ENCODE measurements at places on chromosomes 2 and 18. TPM values are rescaled to one million over a fixed set of nuclear protein-coding genes. Genes with fewer than 3 reads are reported as not detected.

- H3K4me3 ChIP-seq: no peak overlapping the region
- DNase-seq: no peak
- peaks cover 13% of the 10 kb centered on the region for H3K4me1 ChIP-seq
- no peak overlapping the region for H3K27ac ChIP-seq
These were observed 66.3 kb upstream of the GATA6 start for GRCh38 chr18:22102953-22103646.

GRCh38 chr2:175282300-175282699 lies 100.8 kb upstream of the ATP5MC3 start:
- H3K27me3 ChIP-seq: no peaks in the 10 kb centered on the region
- no peak for DNase-seq
- H3K36me3 ChIP-seq: no peaks in the 10 kb centered on the region
- no peak overlapping the region for H3K27ac ChIP-seq
- no peaks in the 10 kb centered on the region for H3K4me1 ChIP-seq

GRCh38 chr18:27235218-27235870 lies 50.2 kb upstream of the CHST9 start:
- H3K27ac ChIP-seq: peak overlapping the region; percentile 69
- H3K4me3 ChIP-seq: no peak overlapping the region
- peaks cover 2% of the 10 kb centered on the region for H3K4me1 ChIP-seq
- no peaks in the 10 kb centered on the region for H3K27me3 ChIP-seq
- H3K36me3 ChIP-seq: no peaks in the 10 kb centered on the region
- no peak for DNase-seq

- H3K4me3 ChIP-seq: no peak overlapping the region
- H3K27ac ChIP-seq: peak overlapping the region; percentile 99
- H3K4me1 ChIP-seq: peaks cover 100% of the 10 kb centered on the region
- DNase-seq: no peak
- no peaks in the 10 kb centered on the region for H3K36me3 ChIP-seq
These were observed 67.4 kb downstream of the TNS1 start for GRCh38 chr2:217935235-217935879.

Gene CD226
- total RNA-seq: 5.2 TPM

GRCh38 chr2:157056200-157056676 lies 201.3 kb upstream of the GALNT5 start:
- DNase-seq: no peak
- no peaks in the 10 kb centered on the region for H3K4me1 ChIP-seq
- H3K4me3 ChIP-seq: no peak overlapping the region
- no peaks in the 10 kb centered on the region for H3K36me3 ChIP-seq
- no peaks in the 10 kb centered on the region for H3K27me3 ChIP-seq

DNA sequence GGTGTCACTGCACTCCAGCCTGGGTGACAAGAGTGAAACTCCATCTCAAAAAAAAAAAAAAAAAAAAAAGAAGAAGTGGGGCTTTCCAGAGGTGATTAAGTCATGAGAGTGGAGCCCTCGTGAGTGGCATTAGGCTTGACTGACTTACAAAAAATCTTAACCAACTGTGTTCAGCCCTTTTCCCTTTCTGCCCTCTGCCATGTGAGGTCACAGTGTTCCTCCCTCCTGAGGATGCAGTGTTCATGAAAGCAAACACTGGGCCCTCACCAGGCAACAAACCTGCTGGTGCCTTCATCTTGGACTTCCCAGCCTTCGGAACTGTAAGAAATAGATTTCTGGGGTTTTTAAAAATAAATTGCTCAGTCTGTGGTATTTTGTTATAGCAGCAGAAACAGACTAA lies 37.0 kb upstream of the METTL21A start:
- H3K4me1 ChIP-seq: no peaks in the 10 kb centered on the region
- H3K27ac ChIP-seq: no peak overlapping the region
- no peaks in the 10 kb centered on the region for H3K36me3 ChIP-seq
- no peaks in the 10 kb centered on the region for H3K27me3 ChIP-seq
- DNase-seq: no peak

- peaks cover 4% of the 10 kb centered on the region for H3K36me3 ChIP-seq
- no peaks in the 10 kb centered on the region for H3K27me3 ChIP-seq
- H3K4me1 ChIP-seq: no peaks in the 10 kb centered on the region
- H3K4me3 ChIP-seq: no peak overlapping the region
These were observed 13.7 kb upstream of the GAL3ST2 start for GRCh38 chr2:241762933-241763369.

DNA sequence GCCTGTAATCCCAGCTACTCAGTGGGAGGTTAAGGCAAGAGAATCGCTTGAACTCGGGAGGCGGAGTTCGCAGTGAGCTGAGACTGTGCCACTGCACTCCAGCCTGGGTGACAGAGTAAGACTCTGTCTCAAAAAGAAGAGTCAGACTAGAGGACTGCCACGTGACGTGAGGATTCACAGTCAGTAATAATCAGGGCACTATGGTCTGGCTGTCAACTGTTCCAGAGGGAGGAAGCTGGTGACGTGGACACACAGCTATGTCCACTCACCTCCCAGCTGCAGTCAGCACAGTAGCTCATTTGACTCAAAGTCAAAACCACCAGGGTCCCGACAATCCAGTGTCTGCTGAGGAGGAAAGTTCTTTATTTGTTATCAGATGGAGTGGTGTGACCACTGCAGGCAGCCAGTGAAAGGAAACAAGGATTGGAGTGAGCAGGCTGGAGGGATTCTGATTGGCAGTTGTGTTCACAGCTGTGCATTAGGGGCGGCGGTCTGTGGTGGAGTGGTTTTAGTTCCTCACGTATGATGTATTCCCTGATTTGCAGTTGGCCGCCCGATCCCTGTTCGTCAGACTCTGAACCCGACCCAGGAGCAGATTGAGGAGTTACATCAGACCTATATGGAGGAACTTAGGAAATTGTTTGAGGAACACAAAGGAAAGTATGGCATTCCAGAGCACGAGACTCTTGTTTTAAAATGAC lies 37.9 kb downstream of the MOGAT1 start:
- H3K36me3 ChIP-seq: peaks cover 5% of the 10 kb centered on the region
- H3K27ac ChIP-seq: peak overlapping the region; percentile 50
- peak; percentile 47 for DNase-seq
- no peaks in the 10 kb centered on the region for H3K27me3 ChIP-seq
- no peaks in the 10 kb centered on the region for H3K4me1 ChIP-seq
- H3K4me3 ChIP-seq: no peak overlapping the region

Gene MOB1A
- 30.1 TPM for total RNA-seq

Gene CIDEA
- total RNA-seq: not detected

DNA sequence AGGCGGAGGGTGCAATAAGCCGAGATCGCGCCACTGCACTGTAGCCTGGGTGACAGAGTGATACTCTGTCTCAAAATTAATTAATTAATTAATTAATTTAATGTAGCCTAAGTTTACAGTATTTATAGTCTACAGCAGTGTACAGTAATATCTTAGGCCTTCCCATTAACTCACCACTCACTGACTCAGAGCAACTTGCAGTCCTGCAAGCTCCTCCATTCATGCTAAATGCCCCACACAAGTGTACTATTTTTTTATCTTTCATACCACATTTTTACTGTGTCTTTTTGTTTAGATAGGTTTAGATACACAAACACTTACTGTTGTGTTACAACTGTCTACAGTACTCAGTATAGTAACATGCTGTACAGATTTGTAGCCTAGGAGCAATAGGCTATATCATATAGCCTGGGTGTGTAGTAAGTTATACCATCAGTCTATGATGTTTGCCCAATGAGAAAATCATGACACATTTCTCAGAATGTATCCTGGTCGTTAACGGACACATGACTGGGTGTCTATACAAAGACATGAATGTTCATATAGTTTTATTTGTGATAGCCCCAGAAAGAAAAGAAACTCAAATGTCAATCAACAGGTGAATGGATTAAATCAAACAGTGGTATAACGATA lies 15.8 kb upstream of the RNU2-63P start:
- no peak overlapping the region for H3K4me3 ChIP-seq
- H3K27ac ChIP-seq: no peak overlapping the region
- no peaks in the 10 kb centered on the region for H3K27me3 ChIP-seq
- H3K4me1 ChIP-seq: no peaks in the 10 kb centered on the region
- peaks cover 27% of the 10 kb centered on the region for H3K36me3 ChIP-seq

- no peaks in the 10 kb centered on the region for H3K36me3 ChIP-seq
- peaks cover 9% of the 10 kb centered on the region for H3K4me1 ChIP-seq
- no peak overlapping the region for H3K27ac ChIP-seq
- peak overlapping the region; percentile 66 for H3K4me3 ChIP-seq
- no peaks in the 10 kb centered on the region for H3K27me3 ChIP-seq
These were observed 526 bp downstream of the CHN1 start for GRCh38 chr2:175004730-175004979.

Measured in liver (tissue), 10 donors.